ENCODE measurements at places on chromosomes 1 and 21. TPM values are rescaled to one million over a fixed set of nuclear protein-coding genes. Genes with fewer than 3 reads are reported as not detected.

DNA sequence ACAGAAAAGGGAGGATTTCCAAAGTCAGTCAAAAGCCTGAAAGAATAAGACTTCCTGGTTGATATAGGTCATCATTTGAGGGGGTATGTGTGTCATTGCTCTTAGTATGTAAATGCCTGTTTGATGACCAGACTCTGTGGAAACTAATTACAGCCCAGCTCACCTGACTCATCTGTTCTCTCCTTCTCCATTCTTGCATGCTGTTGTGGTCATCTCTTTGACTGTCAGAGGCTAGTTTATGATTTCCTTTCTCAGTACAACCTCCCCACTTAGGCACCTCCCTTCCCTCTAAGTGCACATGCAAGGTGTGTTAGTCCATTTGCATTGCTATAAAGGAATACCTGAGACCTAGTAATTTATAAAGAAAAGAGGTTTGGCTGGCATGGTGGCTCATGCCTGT, 2.4 kb upstream of the C1orf116 start:
- DNase-seq, result peak; percentile 88

- no peak for DNase-seq
These were observed 28.3 kb upstream of the KCNK2 start for GRCh38 chr1:215054266-215054665.

- DNase-seq, result no peak
These were observed 60.2 kb downstream of the PRRC2C start for GRCh38 chr1:171545523-171545922.

- no peak for DNase-seq
These were observed 23.4 kb upstream of the CSF1 start for GRCh38 chr1:109887271-109887670.

DNA sequence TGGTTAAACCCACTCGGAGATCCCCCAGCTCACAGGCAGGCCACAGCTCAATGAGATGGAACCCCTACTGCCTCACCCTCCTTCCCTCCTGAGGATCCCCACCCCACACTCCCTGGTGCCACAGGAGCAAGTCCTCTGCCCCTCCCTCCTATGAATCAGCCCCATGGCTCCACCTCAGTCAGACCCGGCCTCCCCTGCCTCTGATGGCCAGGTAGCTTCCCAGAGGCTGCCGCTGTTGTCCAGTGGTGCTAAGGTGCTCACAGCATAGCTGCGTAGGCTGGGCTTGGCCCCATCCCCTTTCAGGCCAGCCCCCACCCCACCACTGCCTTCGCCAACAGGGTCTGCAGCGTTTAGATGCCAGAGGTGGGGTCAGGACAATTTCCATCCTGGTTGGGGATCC, 98.5 kb upstream of the IGSF21 start:
- no peak for DNase-seq

GRCh38 chr1:235205687-235206086, 44.6 kb upstream of the RBM34 start:
- DNase-seq, result no peak

- DNase-seq, result no peak
These were observed 15.4 kb downstream of the NPPA start for GRCh38 chr1:11831945-11832725.

GRCh38 chr1:224267925-224268324, 62.0 kb downstream of the NVL start:
- peak; percentile 54 for DNase-seq

DNA sequence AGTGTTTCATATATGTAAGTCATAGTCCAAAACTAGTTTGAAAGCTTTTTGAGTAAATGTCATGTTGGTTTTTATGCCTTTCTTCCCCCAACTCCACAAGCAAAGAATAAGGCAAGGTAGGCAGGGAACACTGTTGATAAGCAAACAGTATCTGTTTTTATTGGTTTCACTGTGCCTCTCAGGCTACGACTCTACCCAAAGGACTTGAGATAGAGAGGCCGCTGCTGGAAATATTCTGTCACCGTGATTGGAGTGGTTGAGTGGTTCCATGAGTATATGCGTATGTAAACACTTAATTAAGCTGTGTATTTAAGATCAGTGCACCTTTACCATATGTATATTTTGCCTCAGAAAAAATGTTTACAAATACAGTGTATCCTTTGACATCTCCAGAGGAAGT, 138.1 kb upstream of the KIF26B start:
- DNase-seq, result no peak

GRCh38 chr1:152681616-152682015, 4.3 kb upstream of the LCE2B start:
- DNase-seq, result no peak

DNA sequence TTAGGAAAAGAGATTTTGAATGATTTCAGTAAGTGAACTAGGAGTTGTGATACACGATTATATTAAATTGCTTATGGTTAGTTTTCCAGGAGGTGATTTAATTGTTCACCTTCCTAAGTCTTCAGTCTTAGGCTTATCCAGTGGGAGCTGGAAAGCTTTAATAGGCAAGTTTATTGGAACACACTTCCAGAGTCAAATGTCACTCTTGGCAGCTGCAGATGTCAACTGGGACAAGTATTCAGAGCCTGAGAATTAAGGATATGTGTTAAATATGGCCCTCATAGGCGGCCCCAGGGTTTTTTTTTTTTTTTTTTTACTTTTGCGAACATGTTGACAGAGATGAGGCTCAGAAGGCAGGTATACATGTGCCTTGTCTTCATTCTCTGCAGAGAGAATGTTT, 29.2 kb downstream of the UCK2 start:
- DNase-seq, result no peak

GRCh38 chr1:43932786-43933385, 715 bp upstream of the ARTN start:
- peak; percentile 53 for DNase-seq

- no peak for DNase-seq
These were observed 10.0 kb downstream of the HS2ST1 start for GRCh38 chr1:86924324-86924960.

DNA sequence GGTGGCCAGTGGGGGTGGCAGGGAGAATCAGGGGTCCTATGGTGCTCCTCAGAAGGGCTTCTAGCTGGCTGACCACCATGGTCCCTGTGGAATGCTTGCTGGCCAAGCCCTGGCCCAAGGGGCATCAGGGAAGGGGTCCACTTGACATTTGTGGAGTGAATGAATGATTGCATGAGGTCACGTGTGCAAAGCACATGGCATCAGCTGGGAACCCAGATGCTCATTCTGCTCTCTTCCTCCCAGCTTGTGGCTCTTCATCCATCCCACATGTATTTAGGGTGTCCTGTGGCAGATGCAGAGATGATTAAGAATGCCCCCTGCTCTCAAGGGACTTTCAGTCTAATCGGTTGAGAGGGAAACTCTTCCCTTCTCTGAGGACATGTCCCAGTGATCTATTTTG, 27.1 kb upstream of the PADI4 start:
- no peak for DNase-seq

GRCh38 chr1:56334047-56334446, 245.3 kb downstream of the PLPP3 start:
- DNase-seq, result no peak

DNA sequence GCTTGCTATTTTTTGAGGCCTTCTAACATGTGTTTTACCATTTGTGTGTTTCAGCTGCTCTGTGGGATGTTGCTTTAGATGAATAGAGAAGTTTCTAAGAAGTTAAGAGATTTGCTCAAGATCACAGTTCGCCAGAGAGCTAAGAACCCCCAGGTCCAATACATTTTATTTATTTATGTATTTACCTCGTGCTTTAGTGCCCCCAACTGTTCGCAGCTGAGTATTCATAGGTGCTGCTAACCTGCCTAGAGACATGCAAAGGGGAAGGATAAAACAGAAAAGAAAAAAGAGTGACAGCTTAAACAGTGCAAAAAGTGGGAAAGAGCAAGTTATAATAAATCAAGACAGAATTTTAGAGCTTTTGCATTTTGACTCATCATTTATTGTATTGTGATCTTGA, 31.1 kb downstream of the NFYC start:
- DNase-seq, result no peak

- no peak for DNase-seq
These were observed 5.5 kb downstream of the OR2C3 start for GRCh38 chr1:247530785-247531184.

- no peak for DNase-seq
These were observed 250.6 kb downstream of the FMN2 start for GRCh38 chr1:240342251-240342625.

DNA sequence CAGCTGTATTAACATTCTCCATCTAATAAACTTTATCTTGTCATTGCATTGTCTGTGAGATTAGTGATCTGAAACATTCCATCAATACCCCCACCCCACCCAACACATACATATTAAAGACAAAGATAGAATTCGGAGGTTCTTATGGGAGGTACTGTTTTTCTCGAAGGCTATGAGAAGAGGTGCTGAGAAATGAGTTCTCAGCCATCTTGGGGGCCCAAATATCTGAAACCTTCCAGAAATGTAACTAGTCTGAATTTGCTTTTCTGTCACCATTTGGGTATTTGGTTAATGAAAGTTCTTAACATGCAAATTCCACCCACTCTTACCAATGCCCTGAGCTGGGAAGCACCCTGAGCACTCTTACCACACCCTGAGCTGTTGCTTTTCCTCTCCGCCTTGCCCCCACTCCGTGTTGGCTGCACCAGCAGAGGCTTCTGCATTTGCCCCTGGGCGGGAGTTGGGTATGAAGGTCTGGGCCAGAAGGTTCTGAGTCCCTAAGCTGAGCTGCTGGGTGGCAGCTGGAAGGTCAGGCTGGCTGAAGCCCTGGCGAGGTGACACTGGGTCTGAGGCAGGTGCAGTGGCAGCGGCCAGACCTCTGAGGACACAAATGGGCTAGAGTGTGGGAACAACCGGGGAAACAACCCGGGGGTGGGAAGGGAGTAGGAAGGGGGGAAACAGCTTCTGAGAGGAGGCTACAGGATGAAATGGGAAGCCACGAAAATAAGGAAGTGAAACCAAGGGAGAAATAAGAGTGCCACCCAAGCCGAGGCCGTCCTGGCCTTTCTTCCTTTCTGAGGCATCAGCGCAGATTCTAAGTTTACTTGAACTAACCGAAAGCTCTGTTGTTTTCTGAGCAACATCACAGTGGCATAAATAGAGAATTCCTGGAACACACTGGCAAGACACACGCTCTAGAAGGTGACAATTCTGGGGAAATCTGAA, 26.3 kb upstream of the IER5 start:
- no peak for DNase-seq

GRCh38 chr1:190679044-190679443, 201.4 kb upstream of the BRINP3 start:
- peak; percentile 85 for DNase-seq

GRCh38 chr1:81323862-81324261, 476.9 kb upstream of the ADGRL2 start:
- no peak for DNase-seq

DNA sequence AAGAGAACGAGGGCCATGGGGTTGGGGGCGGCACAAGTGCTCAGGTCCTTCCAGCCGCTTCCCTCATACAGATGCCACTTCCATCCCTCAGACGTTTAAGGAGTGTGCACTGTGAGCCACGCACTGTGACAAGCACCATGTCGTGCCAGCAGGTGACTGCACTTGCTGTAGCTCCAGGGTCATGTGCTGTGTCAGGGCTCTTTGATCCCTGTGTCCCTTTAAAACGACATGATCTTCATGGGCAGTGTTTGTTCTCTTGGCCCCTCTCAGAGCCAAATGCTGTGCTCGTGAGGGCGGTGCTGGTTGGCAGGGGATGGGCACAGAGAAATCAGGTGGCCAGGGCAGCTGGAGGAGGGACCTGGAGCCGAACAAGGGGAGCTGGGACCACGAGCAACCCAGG, 19.9 kb downstream of the IL10RB start:
- no peak for DNase-seq

DNA sequence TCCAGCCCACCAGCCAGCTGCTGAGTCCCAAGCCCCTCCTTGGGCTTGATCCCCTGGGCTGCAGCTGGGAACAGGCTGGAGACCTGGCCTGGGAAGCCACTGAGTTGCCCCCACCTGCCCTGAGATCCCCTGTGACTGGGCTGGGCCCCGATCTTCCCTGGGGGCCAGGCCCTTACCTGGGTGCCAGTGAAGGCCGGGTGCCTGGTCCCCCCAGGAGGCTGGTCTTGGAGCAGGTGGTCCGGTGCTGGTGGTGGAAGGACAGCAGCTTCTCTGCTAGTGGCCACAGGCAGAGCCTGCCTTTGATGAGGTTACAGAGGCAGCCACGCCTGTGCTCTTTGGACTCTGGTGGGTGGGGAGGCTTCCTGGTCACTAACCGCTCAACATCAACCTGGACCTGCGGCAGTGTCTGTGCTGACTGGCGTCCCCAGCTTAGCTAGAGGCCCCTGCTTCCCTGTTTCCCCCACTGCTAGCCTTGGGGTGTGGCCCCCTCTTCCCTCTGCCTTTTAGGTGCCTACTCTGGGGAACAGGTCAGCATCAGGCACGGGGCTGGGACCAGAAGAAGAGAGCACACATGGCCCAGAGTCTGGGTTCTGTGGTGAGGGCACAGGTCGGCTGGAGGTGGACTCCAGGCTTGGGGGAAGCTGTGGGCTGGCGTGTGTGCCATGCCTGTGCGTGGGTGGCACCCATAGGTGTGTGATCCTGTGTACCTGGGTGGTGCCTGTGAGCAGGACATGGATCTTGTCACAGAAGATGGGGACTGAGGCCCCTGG, at the start of gene EPS8L3:
Gene EPS8L3, minus strand, starts transcription at position 278 of the 770 bp plus-strand sequence. CDS start 2,174 bp downstream, outside the sequence.
- no peak for DNase-seq

GRCh38 chr21:36756527-36756926, 57.6 kb downstream of the SIM2 start:
- peak; percentile 76 for DNase-seq

- peak; percentile 96 for DNase-seq
These were observed 175.1 kb downstream of the CAMTA1 start for GRCh38 chr1:6960291-6960811.

GRCh38 chr21:40165773-40166070, 298.5 kb downstream of the PCP4 start:
- no peak for DNase-seq

- peak; percentile 55 for DNase-seq
These were observed 21.5 kb upstream of the NHLH2 start for GRCh38 chr1:115862403-115862802.

DNA sequence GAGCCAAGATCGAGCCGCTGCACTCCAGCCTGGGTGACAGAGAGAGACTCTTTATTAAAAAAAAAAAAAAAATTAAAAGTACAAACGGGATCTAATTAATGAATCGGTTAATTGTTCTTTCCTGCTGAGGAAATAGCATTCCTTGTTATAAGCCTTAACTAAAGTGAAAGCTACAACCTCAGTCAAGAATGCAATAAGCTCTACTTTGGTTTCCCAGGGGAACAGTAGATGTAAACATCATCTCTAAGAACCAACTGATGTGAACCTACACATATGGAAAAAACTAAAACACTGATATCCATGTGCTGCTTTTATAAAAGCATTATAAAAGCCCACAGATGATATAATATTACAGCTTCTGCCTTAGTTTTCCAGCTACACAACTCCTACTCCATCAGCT, 41.9 kb downstream of the LPGAT1 start:
- DNase-seq, result no peak

- no peak for DNase-seq
These were observed 3.4 kb downstream of the TAL1 start for GRCh38 chr1:47228644-47229030.

The SMPDL3B gene
- 19.6 TPM for total RNA-seq

The SPRR2A gene
- not detected for total RNA-seq

The HAO2 gene
- not detected for total RNA-seq

The RNU1-2 gene
- under 0.01 TPM for total RNA-seq

The AMY1C gene
- total RNA-seq, result not detected

The LRRC39 gene
- 0.84 TPM for total RNA-seq

The CTSS gene
- total RNA-seq, result 0.46 TPM

The SLC2A5 gene
- total RNA-seq, result not detected

The ZSCAN20 gene
- 0.84 TPM for total RNA-seq

The FAM229A gene
- total RNA-seq, result 3.7 TPM

The C1orf232 gene
- total RNA-seq, result not detected

The CELF3 gene
- 0.07 TPM for total RNA-seq

The PDE9A gene
- 0.33 TPM for total RNA-seq

The AVPR1B gene
- total RNA-seq, result 0.22 TPM

The CERS2 gene
- 176 TPM for total RNA-seq

The TMEM167B gene
- 21.0 TPM for total RNA-seq

All from PC-3 (cell line).